CD4-positive, alpha-beta T cell treated with Interleukin-10 for 1 hour (primary cell): ENCODE measurements at places on chromosomes 2 and 18.

- DNase-seq = no peak
These were observed 5.0 kb upstream of the SCLY start for GRCh38 chr2:238055841-238056240.

DNA sequence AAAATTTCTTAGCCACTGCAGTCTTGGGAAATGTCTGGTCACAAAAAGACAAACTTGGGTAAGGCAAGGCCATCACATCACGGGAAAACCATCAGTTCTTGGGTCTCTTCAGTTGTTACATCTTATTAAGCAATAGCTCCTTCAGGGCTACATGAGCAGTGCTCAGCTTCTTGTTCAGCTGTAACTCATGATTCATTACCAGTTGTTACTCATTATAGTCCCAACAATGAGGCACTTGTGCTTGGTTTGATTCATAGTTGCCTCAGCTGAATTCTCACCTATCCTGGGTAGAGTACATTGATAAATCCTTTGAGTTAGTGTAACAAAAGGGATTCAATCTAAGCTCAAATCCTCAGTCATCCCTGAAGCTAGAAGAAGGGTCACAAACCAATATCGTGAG lies 102.4 kb upstream of the DCC start:
- no peak for DNase-seq

- no peak for DNase-seq
These were observed 29.3 kb upstream of the HS6ST1 start for GRCh38 chr2:128347701-128348539.

DNA sequence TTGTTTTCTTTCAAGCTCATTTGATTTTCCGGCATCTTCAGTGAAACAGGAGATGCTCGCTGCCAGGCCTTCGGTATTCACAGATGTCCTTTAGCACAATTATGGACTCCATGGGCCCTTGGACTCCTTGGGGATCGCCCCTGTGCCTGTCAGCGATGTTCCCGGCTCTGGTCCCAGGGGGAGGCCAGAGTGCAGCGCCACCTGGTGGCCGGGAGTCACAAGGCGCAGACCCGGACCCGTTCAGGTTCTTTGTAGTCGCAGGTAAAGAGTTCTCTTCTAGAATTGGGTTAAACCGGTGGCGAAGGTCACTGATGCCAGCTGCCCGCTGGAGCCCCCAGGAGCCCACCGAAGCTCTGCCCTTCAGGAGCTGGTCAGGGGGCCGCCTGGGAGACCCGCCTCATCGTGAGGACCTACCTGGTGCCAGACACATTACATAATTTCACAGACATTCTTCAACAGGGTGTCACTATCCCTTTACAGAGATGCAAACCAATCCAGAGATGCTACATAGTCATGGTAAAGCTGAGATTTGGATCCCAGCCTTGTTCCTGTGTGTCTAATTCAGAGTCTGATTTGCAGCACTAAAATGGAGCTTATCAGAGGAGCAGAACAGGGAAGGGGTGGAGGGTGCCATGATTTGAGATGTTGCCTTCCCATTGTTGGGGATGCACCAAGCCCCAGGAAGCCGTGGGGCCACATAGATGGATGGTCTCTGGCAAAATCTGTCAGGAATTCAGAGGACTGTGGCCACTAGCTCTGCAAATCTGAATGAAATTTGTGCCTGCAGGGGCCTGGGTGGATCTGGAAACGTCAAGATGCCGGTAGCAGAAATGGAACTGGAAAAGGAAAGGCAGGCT lies 6.0 kb upstream of the INPP5D start:
- DNase-seq = peak; percentile 75

GRCh38 chr2:138602166-138602460 lies 100.5 kb downstream of the SPOPL start:
- DNase-seq = no peak

DNA sequence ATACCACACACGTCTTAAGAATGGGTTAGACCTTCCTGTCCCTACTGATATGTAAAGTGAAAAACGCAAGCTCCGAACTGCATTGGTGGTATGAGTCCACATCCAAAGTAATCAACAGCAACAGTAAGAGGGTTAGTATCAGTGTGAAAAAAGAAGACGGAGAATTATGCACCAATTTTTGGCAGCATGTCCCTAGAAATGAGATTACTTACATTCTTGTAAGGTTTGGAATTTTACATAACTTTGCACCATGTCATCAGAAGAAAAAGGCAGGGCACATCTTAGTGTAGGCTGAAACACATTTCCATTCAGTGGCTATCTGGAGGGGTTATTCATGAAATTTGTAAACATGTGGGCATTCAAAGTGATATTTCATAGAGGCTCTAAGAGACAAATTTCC lies 88.2 kb downstream of the LONRF2 start:
- no peak for DNase-seq

DNA sequence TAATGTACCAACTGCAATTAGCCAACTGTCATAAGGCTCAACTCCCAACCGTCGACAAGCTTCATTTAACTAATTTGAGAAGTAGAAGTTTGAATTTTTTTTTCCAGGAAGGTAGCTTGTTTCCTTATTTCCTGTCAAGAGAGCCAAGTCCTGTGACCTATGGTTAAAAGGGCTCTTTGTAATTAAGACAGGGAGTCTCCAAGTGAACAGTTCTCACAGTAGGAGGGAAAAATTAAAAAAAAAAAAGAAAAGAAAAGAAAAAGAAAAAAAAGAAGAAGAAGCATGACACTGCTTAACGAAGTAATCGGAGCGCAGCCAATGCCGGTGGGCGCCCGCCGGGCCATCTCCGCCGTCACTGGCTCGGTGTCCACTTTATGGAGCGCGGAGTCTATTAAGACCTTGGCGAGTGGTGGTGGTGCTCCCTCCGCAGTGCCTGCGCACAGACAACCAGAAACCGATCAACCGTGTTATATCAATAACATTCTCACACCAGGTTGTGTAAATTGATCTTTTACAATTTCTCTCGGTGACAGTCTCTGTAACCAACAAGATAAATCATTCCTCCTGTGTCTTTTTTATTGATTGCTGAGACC lies 197.2 kb upstream of the POU3F3 start:
- no peak for DNase-seq

DNA sequence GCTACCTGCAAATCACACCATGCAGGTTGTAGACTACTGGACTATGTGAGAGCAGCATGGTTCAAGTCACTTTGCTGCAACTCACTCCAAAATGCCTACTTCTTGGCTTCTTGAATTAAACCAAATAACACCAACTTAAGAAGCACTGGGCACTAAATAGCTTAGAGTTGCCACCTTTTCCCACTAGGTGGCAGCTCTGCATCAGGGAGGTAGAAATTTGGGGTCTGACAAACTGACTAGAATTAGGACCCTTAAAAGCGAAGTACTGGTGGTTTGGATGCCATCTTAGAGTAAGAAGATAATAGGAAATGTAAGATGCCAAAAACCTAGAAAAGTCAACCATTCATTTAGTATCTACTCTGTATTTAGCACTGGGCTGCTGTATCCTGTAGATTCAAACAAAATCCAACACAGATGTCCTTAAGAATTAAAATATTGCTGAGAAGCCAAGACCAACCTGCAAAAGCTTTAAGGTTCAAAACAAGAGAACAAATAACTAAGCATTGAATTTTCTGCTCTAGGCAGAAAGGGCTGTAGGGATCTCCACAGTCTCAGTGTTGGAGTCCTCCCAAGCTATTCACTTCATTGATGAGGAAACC lies 65.5 kb downstream of the CCBE1 start:
- no peak for DNase-seq

- peak; percentile 57 for DNase-seq
These were observed 1.2 kb downstream of the MEX3C start for GRCh38 chr18:51196118-51196810.

DNA sequence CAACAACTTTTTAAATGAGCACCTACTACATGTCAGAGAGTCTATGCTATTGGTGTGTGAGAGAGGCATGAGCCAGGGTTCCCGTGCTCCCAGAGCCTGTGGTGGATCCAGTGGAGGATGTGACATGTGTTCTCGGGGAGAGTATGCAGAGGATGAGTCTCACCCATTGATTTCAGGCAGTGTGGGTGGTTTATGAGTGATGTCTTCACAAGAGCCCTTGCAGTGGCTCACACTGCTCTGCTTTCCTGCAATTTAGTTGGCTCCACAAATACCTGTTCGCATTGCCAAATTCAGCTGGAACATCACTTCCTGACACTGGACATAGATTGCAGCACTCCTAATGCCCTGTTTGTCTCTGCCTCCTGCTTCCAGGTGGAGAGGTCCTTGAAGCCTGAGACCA lies 243.6 kb upstream of the CXCR4 start:
- DNase-seq = no peak

- peak; percentile 58 for DNase-seq
These were observed 70.6 kb downstream of the MBP start for GRCh38 chr18:77061946-77062517.

DNA sequence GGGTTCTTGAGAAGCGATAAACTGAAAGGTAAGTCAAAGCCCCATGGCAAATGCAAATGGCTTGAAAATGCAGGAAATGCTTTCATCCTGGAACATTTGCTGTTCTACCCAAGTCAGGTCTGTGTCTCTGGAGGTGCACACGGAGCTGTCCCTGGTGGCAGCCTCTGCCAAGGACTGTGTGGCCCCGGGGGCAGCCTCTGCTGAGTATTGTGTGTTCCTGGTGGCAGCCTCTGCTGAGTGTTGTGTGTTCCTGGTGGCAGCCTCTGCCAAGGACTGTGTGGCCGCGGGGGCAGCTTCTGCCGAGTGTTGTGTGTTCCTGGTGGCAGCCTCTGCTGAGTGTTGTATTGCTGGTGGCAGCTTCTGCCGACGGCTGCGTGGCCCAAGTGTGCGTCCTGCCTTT lies 135.6 kb upstream of the ALKAL2 start:
- no peak for DNase-seq

- DNase-seq = no peak
These were observed 230.6 kb upstream of the EPAS1 start for GRCh38 chr2:46066601-46067000.

- no peak for DNase-seq
These were observed 85.9 kb upstream of the FOXI3 start for GRCh38 chr2:88538362-88538917.
